ENCODE measurements at places on chromosomes 1 and 21.
A peak's percentile ranks its signal among the peaks of the same experiment; 100 is the strongest.

DNA sequence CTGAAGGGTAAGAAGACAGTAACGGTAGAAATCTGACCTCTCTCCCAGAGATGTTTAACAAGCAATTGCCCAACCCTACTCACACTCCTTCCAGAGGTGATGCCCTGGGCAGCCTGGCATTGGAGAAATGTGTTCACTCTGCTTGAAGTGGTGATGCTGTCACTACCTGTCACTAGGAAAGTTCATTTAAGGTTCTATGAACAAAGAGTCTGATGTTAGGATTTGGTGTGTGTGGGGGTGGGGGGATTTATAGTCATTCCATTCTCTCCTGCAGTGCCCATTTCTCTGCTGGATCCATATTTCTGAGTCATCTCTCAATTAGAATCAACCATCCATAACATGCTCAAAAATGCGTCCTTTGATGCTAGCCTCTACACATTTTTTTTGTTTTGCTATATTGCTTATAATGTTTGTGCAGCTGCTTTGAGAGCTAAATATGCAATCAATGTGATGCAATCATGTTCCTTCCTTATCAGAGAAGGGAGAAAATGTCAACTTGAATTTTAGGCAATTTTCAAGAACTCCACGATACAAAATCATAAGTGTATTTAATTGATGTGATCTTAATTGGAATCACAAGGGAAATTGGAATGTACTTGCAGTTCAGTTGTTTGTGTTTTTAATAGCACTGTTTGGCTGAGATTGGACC, 173.9 kb downstream of the DUSP10 start:
- DNase-seq = no peak

- DNase-seq = no peak
These were observed 31.2 kb downstream of the SZT2 start for GRCh38 chr1:43420874-43421273.

- no peak for DNase-seq
These were observed at the start of gene LEFTY1 for GRCh38 chr1:225888898-225889601. Gene LEFTY1, minus strand, starts transcription at chr1:225889146. Its CDS starts 80 bp downstream, at chr1:225889066.

GRCh38 chr21:43646550-43647260, 12.6 kb downstream of the HSF2BP start:
- peak; percentile 92 for DNase-seq

- DNase-seq = no peak
These were observed 95.9 kb upstream of the PPP2R5A start for GRCh38 chr1:212189352-212189738.

GRCh38 chr1:43666608-43667007, 16.7 kb downstream of the KDM4A start:
- no peak for DNase-seq

GRCh38 chr1:64598100-64598571, 128.2 kb downstream of the CACHD1 start:
- no peak for DNase-seq

DNA sequence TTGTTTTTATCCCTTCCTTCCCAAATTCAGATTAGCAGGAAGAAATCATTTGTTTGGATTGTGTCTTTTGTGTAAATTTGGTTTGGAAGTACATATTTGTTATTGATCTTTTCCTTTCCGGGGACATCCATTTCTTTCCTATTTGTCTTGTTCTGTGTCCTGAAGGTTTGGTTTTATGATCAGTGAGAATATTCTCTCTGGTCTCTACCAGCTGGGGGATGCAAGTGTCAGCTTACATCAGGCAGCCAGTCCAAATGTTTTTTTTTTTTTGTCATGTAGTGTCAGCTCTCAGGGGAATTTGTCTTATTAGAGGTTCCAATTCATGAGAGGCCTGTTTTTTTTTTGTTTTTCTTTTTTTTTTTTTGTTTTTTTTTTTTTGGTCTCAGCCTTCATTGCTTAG, 479.2 kb upstream of the LRRC7 start:
- DNase-seq = no peak

GRCh38 chr1:227870366-227870765, 54.9 kb downstream of the PRSS38 start:
- DNase-seq = no peak

DNA sequence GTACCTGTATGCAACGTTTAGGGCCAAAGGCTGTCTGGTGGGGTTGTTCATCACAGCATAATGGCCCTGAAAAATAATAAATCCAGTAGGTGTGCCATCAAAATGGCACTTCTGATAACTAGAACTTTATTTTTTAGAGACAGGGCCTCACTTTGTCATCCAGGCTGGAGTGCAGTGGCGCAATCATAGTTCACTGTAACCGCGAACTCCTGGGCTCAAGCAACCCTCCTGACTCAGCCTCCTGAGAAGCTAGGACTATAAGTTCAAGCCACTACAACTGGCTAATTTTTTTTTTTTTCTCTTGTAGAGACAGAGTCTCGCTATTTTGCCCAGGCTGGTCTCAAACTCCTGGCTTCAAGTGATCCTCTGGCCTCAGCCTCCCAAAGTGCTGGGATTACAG, 4.7 kb downstream of the SNAPIN start:
- DNase-seq = no peak

DNA sequence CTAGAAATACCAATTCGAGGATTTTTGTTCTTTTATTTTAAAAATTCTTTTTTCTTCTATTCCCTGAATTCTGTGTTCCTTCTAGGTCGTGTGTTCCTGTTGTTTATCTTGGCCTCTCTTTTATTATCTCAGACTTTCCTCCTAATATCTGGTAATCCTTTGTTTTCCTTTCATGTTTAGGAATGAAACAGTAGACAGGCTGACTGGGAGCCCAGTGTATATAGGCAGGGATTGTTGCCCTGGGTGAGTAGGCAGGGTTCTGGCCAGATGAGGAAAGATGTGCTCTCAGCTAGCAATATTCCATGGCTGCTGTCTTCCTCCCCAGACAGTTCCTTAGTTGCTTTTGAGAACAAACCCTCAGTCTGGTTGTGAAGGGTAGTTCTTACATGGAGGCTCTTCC, 161.8 kb upstream of the PDE4B start:
- no peak for DNase-seq

- DNase-seq = no peak
These were observed 66.7 kb upstream of the COX20 start for GRCh38 chr1:244768804-244769203.

DNA sequence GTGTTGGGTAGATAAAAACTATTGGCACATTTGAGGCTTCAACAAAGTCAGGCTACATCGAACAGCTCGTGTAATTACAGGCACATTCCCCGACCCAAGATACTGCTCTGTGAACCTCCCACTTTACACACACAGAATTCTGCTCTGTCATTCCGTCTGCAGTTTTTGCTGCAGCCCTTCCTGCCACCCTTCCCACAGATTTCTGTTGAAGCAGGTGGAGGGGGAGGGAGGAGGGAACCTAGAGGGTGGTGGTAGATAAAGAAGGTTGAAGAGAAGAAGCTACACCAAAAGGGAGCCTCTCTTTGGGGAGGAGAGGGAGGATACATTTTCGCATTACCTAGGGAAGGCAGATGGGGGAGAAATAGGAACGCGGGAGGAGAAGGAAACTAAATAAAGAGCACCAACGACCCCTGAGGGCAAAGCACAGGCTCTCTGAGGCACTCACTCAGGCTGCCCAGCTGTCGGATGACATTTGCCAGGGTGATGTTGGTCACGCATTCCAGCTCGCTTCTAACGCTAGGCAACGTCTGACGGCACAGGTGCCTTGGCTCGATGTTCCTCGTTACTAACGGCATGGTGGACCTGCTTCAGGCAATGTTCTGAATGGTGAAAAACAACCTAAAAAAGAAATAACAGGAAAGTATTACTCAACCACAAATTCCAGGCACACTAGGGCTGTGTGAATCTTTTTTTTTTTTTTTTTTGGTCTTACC, 36.0 kb downstream of the GPR3 start:
- no peak for DNase-seq

GRCh38 chr1:37793773-37794371, at the start of gene MANEAL:
Gene MANEAL, plus strand, starts transcription at chr1:37793847. Its CDS starts 336 bp downstream, at chr1:37794183.
- DNase-seq = no peak

DNA sequence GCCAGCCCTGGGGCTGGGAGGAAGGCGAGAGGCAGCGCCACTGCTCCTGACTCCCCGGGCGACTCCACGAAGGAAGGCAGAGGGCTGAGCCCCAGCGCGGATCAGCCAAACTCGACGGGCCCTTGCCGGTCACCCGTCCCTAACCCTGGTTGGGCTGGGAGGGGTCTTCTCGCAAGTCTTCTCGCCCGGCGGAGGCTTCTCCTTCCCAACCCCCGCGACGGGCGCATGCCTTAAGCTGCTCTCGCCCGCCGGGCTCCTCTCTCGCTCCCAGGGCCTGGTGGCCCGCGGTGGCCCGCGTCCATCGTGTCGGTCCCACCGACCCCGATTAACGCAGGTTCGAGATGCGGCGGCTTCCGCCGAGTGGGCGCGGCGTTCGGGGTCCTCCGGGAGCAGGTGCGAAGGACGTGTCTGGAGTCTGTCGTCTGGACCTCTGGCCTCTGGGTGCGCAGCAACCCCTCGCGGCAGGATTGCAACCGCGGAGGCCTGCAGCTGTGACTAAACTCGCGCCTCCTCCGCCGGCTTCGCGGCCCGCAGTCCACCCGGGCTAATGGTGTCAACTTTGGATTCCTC, 29.0 kb upstream of the PPM1J start:
- DNase-seq = peak; percentile 61

DNA sequence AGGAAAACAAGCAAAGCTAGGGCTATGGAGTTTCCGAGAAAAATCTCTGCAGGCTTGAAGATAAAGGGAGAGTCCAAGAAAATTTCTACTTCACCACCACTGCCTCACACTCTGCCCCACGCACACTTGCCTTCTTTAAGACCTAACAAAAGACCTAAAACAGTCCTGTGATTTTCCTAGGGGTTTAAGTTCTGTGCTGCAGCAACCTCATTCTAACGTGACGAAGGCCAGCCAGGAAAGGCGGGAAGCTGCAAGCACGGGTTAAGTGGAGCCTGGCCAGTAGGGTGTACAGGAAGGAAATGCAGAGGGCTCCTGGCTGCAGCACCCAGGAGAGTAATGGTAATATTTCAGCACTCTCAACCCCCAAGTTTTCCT, 1.5 kb downstream of the SPATA6 start:
- DNase-seq = peak; percentile 60

DNA sequence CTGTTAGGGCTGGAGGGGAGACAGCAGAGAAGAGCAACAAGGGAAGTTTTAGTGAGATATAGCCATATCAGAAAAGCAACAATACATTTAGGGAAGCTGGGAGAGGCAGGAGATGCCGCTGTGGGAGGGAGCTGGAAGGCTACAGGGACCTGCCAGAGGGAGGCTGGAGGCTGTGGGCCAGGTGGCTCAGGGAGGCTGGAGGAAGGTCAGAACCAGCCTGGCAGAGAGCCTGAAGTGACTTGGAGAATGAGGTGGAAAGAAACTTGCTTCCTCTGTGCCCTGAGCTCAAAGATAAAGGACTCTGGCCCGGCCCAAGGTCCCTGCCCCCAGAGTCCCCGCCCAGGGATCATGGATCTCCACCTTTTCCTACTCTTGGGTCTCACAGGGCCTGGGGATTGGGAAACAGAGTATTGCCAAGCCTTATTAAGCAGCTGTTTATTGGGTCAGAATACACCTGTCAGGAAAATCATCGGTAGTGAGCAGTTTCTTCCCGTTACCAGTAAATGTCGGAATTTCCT, 85.9 kb downstream of the KIF26B start:
- DNase-seq = no peak

DNA sequence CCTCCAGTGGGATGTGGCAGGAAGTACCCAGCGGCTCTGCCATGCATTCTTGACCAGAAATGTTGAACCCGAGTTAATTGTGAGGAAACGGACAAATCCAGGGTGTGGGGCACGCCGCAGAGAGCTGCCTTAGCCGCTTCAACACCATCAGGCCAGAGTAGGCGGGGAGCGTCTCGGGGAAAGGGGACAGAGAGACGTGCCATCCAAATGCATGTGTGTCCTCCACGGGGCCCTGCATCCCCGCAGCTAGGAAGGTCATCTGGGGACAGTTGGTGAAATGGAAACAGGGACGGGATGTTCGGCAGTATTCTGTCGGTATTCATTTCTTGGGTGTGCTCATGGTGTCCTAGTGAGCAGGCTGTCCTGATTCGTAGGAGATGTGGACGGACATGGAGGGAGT, 59.1 kb upstream of the TRAPPC10 start:
- DNase-seq = no peak

DNA sequence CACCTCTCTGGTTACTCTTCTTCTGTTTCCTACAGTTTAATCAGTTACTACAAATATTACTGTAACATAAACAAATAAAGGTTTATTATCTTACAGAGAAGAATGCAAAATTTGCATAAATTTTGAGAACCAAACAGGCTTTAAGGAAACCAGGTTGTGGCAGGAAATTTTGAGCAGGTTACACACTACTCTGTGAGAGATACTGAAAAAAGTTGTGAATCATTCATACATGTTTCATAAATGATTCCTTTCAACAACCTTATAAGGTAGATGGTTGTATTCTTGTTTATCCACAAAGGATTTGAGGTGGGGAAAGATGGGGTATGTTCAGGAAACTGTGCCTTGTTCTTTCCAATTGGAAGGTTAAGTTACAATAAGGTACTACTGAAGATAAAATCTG, 58.6 kb downstream of the MAST2 start:
- DNase-seq = no peak

DNA sequence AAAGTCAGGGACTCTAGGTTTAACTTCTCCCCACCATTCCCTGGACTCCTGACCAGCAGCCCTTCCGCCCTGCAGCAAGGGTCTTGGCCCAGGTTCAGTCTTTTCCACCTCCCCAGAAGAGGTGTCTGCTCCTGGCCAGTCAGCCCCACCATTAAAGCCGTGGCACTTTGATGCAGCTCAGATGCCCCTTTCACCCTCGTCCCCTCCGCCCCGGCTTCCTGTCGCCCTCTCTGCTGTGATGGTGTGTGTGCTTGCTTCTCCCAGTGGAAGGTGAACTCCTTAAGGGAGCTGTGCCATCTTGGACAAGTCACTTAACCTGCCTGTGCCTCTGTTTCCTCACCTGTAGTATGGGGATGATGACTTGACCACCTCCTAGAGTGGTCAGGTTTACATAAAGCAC, 17.8 kb upstream of the TTC4 start:
- DNase-seq = no peak

DNA sequence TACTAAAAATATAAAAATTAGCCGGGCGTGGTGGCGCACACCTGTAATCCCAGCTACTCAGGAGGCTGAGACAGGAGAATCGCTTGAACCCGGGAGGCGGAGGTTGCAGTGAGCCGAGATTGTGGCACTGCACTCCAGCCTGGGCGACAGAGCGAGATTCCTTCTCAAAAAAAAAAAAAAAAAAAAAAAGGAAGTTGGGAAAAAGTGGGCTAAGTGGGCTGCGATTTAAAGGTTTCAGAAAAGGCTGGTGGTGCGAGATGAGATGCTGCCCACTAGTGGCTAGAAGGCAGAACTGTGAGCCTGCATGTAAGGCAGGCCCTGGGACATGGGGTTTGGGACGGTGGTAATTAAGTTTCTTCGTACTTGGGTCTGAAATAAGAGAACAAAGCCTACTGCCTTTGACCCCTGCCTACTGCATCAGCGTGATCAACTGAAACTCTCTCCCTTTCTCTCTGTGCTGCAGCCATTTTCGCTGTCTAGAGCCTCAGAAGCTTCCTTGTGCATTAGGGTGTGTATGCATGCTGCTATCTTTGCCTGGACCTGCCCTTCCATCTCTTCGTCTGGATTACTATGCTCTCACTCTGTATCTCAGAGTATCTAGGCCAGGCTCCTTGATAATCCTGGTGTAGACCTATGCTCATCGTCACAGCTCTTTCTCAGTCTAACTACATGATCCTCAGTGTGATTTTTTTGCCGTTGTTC, 12.4 kb downstream of the FMOD start:
- DNase-seq = no peak

- no peak for DNase-seq
These were observed 26.7 kb upstream of the MYOCOS start for GRCh38 chr1:171595324-171595723.
